Neural crest cell (in vitro differentiated cells): ENCODE measurements at places on chromosomes 2 and 18.
A peak's percentile ranks its signal among the peaks of the same experiment; 100 is the strongest.

- DNase-seq: no peak
These were observed 227.8 kb upstream of the CDH2 start for GRCh38 chr18:28404694-28405093.

- no peak for DNase-seq
These were observed 369.0 kb upstream of the CWC22 start for GRCh38 chr2:180376066-180376465.

- no peak for DNase-seq
These were observed 85.5 kb upstream of the ITPRID2 start for GRCh38 chr2:181806039-181806392.

DNA sequence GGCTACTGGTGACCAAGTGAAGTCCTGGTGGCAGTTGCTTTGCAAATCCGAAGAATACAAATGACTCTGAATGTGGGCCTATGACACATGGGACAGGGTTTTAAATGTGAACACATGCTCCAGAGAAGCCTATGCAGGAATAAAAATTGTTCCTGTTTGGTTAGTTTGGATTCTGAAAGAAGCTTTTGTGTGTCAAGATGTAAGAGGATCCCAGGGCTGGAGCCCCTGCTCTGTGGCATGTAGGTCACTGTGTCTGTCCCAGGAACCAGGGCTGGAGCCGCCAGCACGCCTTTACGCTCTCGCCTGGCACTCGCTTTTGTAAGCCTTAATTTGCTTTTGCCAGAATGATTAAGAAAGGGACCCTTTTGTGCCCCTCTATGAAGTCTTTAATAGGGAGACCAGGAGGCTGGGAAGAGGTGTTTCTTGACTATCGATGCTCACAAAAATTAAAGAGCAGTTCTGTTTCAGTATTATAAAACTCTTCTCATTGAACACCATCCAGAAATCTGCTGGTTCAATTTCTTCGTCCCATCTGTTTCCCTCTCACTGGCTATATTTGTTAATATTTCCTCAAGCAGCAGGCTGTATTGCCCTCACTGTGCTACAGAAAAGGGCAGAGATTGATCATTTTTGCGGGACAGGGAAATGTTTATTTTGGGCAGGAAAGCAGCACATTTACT lies 532.7 kb upstream of the POU3F3 start:
- peak; percentile 16 for DNase-seq

DNA sequence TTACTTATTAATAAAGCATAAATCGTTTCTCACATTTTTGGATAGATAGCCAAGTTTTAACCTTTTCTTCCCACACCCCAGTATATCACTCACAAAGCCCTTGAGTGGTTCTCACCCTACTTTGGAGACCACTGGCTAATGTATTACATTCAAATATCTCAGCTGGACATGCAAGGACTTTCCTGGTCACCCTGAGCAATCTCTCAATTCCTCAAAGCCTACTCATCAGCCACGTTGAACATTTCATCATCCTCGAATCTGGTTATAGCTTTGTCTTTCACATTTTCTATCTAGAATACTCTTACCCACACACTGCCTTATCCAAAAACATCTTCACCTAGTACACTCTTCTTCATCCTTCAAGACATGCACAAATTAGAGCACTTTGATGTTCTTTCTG lies 71.1 kb upstream of the MAPRE2 start:
- no peak for DNase-seq
